ENCODE measurements at places on chromosomes 5 and 9.

- no peak for DNase-seq
Measured at GRCh38 chr9:133578524-133579441, 30.4 kb downstream of the FAM163B start.

DNA sequence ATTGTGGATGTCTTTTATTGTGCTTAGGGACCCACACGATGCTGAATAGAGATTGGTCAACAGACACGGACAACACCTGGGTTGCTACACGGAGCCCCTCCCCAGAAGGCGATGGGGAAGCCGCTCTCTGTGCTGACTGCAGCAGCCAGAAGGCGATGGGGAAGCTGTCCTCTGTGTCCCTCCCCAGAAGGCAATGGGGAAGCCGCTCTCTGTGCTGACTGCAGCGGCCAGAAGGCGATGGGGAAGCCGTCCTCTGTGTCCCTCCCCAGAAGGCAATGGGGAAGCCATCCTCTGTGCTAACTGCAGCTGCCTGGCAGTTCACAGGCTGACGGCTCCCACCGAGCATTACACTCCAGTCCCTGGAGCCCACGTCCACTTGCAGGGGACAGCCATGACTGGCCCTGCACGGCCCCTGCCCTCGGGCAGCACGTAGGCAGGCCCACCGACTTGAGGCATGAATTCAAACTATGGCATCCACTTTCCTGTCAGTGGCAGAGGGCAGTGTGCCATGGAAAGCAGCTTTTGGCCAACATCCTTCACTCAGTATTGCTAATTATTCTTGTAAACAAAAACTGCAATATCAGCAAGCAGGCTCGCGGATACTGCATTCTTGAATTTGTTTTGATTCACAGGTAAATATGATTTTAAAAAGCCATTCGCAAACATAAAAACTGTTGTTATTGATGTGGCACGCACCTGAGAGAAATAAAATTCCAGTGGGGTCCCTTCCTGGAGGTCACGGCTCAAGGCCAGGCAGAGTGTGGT, 48.1 kb upstream of the CLPTM1L start:
- DNase-seq = no peak

- DNase-seq = no peak
Measured at GRCh38 chr5:92652756-92653155, 928.3 kb downstream of the NR2F1-AS1 start.

DNA sequence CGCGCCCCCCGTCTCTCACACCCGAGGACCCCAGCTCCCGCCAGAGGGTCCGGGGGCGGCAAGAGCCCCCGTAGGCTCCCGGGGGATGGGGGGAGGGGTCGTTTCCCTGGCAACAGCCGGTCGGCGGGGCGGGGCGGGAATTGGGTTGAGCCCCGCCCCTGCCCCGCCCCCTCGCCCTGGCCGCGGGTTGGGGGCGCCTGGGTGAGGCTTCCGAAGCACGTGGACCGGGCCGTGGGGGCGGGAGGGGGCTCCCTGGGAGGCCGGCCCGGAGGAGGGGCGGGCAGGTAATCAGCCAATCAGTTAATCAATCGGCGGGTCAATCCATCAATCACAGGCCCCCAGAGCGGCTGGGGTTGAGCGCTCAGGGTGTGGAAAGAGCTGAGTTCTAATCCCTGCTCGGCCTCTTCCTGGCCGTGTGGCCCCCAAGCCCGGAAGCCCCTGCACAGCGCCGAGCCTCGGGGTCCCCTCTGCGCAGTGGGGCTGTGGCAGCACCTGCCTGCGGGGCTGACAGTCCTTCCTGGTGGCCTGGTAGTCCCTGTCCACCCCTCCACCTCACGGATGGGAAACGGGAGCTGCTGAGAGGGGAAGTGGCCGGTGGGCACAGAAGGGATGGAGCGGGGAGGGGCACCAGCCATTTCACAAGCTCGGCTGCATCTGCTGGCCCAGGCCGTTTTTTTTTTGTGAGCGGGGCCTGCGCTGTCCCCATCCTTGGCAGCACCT, 174.2 kb upstream of the IER5L start:
- peak; percentile 28 for DNase-seq

GRCh38 chr5:13359344-13359743, 585.1 kb downstream of the DNAH5 start:
- DNase-seq = no peak

DNA sequence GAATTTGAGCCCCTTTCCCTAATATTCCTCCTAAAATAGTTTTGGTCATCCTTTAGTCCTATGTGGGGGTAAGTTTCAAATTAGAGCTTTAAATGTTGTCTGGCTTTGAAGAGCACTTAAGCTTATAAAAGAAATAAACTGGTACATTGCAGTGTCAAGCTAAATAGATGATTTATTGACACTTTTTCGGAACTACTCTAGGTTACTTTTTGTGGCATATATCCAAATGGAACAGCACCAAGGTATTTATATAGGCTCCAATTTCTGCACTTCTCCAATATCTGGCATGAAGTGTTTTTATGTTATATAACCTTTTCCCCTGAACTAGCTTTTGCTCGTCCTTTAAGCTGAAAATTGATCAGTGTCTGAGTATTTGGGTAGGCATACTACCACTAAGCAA, 402.5 kb downstream of the NFIB start:
- DNase-seq = no peak

DNA sequence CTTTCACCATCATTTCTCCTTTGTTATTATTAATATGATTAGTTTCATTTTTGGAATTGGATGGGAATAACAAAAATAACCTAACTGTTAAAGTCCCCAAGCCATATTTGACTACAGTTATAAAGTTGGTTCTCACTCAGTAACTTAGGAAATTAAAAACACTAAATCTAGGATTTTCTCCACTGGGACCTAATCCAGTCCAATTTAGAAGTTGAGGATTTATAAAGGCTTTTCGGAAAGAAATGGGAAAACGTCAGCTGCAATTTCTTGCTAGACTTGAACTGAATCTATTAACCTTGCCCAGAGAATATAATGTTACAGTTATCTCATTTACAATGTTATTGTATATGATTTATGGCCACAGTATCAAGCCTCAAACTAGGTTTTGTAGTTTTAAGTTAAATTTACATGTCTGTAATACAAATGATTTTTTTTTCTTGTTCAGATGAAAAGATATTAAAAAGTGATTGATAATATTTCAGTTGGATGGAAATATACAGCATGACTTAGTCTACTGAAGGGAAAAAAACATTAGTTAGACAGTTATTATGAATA, 524.3 kb upstream of the GRAMD2B start:
- DNase-seq = no peak

DNA sequence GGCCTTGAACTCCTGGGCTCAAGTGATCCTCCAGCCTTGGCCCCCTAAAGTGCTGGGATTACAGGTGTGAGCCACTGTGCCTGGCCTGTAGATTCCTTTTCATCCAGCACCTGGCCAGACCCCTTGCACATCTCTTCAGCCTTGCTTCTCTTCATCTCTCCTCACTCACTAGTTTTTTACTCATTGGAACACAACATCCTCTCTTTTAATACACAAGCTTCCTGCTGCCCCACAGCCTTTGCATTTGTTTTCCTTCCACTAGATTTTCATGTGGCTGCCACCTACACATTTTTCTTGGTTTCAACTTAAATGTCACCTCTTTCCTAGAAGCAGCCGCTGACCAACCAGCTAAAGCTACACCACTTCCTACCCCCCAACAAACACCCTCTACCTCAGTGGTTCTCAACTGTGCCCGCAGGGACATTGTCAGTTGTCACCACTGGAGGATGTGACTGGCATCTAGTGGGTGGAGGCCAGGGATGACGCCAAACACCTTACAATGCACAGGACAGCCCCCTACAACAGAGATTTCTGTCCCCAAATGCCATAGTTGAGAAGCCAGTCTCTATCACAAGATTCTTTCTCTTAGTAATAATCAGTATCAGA, 33.7 kb downstream of the HAVCR1 start:
- DNase-seq = peak; percentile 33

- peak; percentile 48 for DNase-seq
Measured at GRCh38 chr5:1008451-1009358, at the start of gene NKD2. TSS of gene NKD2 (plus strand) at chr5:1008802. CDS start at chr5:1009058, 256 bp downstream.

DNA sequence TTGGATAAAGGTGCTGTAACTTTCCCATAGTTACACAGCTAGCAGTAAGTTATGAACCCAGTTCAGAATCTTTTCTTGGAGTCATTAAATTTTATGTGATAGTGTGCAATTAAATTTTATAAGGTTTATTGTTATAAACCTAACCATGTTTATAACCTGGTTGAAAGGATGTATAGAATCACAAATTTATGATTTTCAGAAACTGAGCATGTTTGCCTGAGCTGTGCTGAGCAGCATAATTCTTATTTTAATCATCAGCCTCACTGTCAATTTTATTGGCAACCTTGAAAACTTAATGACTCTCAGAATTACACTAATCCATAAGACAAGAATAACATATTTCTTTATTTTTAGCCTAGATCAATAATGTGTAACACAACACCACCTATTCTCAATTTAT, 46.9 kb downstream of the ADAMTS19 start:
- DNase-seq = no peak

- no peak for DNase-seq
Measured at GRCh38 chr5:91114658-91115057, 268.5 kb downstream of the ARRDC3 start.

GRCh38 chr9:129209109-129209508, 31.0 kb upstream of the IER5L start:
- no peak for DNase-seq

DNA sequence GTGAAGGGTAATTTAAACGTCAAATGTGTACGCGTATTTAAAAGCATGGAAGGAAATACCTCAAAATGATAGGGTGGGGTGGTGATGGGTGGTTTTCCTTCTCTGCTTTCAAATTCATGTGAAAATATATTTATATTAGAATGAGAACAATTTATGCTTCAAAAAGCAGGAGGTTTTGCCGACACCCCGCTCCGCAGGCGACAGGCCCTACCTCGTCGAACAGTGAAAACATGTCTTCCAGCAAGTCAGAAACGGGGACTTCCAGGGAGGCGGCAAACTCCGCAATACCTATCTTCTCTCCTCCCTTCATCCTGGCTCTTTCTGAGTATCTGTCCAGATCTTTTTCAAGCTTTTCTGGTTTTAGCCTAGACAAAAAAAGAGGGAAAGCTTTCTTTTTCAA, 28.5 kb upstream of the SLC6A3 start:
- no peak for DNase-seq

GRCh38 chr9:136283291-136284235, 20.3 kb downstream of the CCDC187 start:
- DNase-seq = peak; percentile 80

- no peak for DNase-seq
Measured at GRCh38 chr9:112015149-112015548, 118.5 kb downstream of the UGCG start.

- DNase-seq = no peak
Measured at GRCh38 chr9:115296831-115297565, 179.0 kb upstream of the TNC start.

DNA sequence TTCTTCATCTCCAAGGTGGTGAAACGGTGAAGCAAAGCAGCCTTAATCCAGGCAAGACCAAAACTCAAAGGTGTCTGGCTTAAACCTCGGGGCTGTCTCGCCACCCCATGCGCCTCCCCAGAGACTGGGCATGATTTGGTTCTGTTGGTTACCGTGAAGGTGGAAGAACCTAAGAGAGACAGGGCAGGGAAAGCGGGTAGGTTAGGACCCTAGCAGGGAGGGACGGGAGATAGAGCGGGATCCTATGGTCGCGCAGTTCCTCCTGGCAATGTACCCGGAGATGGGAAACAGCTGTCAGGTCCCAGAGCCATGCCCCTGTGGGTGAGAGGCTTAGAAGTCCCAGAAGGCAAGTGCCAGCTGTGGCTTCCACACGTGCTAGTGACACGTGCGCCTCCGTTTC, 418.3 kb upstream of the IRX1 start:
- no peak for DNase-seq

- DNase-seq = no peak
Measured at GRCh38 chr5:50441493-50441955, 436 bp upstream of the EMB start.

GRCh38 chr5:115487756-115488155, 56.8 kb downstream of the FEM1C start:
- no peak for DNase-seq
